Stimulated activated CD4-positive, alpha-beta T cell treated with anti-CD3 and anti-CD28 coated beads, Interleukin-1b, Interleukin-23, amount 100 ng/mL, for 1 hour (primary cell): ENCODE measurements at places on chromosomes 7 and 10.

DNA sequence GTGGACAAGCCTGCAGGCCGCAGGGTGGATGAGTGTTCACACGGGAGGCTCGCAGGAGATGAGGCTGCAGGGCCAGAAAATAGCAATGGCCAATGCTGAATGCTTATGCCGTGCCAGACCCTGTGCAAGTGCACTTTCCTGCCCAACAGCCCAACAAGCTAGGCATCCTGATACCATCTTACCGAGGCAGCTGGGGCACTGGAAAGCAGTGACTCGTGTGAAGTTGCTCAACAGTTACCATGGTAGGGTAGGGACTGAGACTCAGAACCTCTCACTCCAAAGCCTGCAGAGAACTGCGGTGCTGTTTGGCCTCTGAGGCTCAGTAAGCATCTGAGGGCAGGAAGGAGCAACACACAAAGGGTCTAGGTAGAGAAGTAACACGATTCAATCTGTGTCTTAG, 43.7 kb downstream of the JAZF1 start:
- DNase-seq = no peak

DNA sequence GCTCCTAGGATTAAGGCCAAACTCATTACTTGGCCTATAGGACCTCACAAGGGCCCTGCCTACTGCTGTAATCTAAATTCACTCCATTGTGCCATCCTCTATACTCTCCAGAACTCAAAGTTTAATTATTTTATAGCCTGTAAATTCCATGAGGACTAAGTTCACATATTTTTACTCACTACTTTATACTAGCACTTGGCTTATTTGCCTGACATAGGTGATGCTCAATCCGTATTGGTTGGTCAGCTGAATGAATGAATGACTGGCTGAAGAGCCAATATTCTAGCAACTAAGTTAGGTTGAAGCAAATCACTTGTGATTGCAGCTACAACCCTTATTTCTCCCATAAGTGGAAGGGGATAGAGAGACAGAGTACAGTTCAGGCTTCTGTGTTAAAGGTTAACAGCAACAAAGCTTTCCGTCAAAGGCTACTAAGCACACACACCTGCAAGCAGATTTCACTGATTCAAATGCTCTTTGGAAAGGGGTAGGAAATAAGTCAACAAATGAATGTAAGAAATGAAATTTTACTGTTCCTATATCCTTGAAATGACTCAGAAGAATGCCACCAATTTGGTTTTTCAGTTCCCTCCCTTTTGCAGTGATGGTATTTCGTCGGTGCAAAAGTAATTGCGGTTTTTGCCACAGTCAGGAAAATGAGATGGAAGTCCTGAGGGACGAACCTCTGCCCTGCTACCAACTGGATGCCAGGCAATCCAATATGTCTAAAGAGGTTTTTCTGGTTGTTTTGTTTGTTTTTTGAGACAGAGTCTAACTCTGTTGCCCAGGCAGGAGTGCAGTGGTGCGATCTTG, 120.7 kb downstream of the COL28A1 start:
- DNase-seq = no peak

GRCh38 chr7:114854369-114854768, 67.5 kb upstream of the MDFIC start:
- no peak for DNase-seq

DNA sequence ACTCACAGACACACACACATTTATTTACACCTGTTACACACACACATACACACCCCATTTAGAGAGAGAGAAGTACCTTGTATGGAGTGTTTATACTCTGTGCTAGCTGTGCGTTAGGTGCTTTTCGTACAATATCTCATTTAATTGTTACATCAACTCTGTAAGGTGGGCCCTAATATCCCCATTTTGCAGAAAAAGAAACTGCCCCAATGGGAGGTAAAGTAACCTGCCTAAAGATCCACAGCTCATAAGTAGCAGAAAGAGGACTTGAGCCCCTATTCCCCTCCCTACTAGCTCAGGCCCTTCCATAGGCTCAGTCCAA, 23.8 kb upstream of the RBM20 start:
- DNase-seq = no peak

GRCh38 chr10:14329746-14330173, 964 bp downstream of the FRMD4A start:
- DNase-seq = no peak

DNA sequence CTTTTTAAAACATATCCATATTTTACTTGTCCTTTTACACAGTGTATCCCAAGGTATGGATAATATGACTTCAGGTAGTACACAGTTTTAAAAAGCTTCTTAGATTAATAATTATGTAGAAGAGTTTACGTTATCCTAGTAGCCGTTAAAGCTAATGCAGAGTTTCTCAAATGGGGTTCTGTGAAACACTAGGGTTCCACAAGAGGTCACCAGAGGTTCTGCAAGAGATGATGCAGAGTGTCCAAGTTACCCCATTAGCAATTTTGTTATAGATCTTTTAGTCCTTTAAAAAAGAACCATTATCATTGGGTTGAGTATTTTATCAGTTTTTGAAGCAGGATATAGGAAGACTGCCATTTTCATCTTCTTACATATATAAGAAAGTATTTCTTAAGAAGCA, 298.9 kb upstream of the HPS1 start:
- DNase-seq = no peak

- no peak for DNase-seq
Measured at GRCh38 chr10:30420266-30420665, 13.7 kb upstream of the MAP3K8 start.

GRCh38 chr10:92756201-92757065, 66.7 kb downstream of the HHEX start:
- DNase-seq = no peak
